NCI-H2107 (cell line): ENCODE measurements at places on chromosomes 7 and 10.

DNA sequence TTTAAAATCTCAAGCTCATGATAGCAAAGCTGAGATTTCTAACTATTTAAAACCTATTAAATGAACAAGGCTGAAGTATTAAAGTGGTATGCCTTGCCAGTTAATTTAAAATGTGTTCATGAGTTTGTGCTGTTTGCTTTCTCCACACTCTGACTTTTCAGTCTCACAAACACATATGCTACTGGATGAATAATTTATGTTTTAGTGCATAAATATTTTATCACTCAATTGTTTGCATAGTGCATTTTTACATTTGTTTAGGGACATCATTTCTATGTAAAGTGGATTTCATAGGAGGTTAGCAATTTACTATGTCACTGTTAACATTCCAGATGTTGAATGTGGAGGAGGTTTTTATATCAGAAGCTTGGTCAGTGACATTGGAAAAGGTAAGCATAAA, 36.0 kb downstream of the TRUB1 start:
- no peak for DNase-seq

- no peak for DNase-seq
Observed at GRCh38 chr7:64599359-64599758, 36.5 kb upstream of the ZNF680 start.

GRCh38 chr10:127195571-127196281, 665 bp downstream of the INSYN2A start:
- no peak for DNase-seq

GRCh38 chr7:27863880-27864279, 123.9 kb downstream of the TAX1BP1 start:
- no peak for DNase-seq

GRCh38 chr10:119663866-119664698, 12.9 kb downstream of the BAG3 start:
- DNase-seq, result no peak

GRCh38 chr10:13105184-13105583, 5.2 kb downstream of the OPTN start:
- DNase-seq, result no peak

- DNase-seq, result no peak
Observed at GRCh38 chr10:128095027-128095752, 31.0 kb downstream of the MKI67 start.

GRCh38 chr10:62710182-62710581, 94.3 kb upstream of the ADO start:
- no peak for DNase-seq

DNA sequence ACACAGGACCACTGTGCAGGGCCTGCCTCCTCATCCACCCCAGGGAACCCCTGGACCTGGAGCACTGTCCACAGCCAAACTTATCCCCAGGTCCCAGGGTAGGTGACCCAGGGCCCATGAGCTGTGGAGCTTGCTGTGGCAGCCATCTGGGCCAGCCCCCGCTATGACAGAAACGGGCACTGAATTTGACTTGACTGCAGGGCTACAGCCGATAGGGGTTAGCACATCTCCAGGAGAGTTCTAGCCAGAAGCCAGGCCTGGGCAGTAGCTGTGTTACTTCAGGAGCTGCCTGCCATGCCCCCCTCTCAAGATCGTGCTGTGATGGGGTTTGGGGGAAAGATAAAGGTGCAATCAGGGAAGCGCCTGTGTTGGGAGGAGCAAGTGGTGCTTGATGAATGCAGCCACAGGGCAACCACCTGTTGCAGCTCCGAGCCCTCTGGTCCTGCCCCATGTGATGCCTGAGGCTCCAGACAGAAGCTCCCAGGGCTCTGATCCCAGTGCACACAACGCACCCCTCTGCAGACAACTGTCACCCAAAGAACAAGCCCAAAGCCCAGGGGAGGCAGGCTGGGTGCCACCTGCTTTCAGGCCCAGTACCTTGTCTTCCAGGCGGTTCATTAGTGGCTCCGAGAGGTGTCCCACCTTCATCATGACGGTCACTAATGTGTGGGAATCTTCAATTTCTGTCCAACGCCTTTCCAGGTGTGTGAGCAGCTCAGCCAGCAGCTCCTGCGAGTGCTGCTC, 6.5 kb downstream of the TBRG4 start:
- no peak for DNase-seq

GRCh38 chr10:80856186-80856585, 318.5 kb downstream of the SH2D4B start:
- DNase-seq, result no peak

- no peak for DNase-seq
Observed at GRCh38 chr7:17640730-17641377, 299.4 kb downstream of the SNX13 start.

- no peak for DNase-seq
Observed at GRCh38 chr7:32169228-32169627, 99.0 kb upstream of the PDE1C start.

DNA sequence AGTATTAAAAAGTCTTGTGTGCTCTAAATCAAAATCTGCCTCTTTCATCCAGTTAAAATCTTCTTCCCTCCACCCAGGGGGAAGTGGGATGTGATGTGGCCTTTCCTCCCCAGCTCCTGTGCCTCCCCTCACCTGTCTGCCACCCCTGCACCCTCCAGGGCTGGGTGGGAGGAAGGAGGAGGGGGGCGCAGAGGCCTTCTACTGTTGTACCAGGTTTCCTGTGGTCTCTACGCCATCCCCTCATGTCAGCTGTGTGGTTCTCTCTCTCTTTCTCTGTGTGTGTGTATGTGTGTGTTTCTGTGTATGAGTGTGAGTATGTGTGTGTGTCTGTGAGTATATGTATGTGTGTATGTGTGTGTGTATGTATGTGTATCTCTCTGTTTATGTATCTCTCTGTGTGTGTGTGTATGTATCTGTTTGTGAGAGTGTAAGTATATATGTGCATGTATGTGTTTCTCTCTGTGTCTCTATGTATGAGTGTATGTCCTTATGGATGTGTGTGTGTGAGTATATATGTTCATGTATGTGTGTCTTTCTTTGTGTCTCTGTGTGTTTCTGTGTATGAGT, 45.5 kb upstream of the C10orf71 start:
- DNase-seq, result no peak

DNA sequence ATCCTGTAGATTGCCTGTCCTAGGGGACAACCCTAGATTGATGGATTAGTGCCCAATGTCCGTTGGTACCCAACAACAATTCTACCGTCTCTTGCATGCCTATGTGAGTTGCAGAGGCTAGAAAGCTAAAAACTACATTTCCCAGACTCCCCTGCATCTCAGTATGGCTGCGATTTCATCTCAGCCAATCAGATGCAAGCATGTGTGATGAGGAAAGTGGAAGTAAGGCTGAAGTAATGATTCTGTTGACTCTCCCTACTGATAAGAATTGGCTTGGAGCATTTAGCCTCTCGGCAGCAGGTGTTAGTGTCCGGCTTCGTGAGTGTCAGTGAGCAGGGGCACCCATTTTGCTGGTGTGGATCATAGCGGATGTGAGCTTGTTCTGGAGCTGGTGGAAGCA, 171.9 kb downstream of the FGFR2 start:
- no peak for DNase-seq

- no peak for DNase-seq
Observed at GRCh38 chr7:142602183-142602582, 147.1 kb upstream of the PRSS1 start.

DNA sequence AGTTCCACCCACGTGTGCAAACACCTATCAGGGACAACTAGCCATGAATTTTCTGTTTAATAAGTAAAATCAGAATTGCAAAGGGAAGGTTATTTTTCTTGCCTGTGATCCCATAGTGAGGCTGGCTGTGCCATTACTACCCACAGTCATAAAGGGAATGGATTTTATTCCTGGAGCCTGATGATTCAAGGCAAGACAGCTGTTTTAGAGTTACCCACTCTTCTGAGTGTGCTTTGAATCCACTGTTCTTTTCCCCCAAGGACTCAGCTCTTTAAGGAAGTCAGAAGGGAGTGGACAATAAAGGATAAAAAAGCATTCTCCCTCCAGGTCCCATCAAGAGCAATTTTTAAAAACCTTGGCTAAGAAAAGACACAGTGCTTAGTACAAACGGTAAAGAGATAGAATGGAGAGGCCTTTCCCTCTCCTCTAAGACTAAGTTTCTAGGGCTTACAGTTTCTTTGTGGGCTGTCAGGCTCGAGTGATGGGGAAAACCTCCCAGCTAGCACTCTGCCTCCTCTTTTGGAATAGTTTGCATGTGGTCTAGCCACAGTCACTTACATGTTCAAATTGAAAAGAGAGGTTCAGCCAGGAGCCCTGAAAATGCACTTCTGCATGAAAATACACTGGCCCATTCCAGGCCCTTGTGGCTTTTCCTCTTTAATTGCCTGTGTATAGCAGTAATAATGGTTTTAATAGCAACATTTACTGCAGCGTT, 5.1 kb upstream of the LRRC4 start:
- DNase-seq, result no peak

- DNase-seq, result no peak
Observed at GRCh38 chr10:10826125-10826524, 191.5 kb upstream of the CELF2 start.

GRCh38 chr10:28411648-28412047, 108.8 kb upstream of the MPP7 start:
- DNase-seq, result no peak

- DNase-seq, result peak; percentile 64
Observed at GRCh38 chr10:91632671-91633550, at the start of gene PPP1R3C. PPP1R3C (minus strand) TSS chr10:91633071; CDS start chr10:91632969, 102 bp downstream.

DNA sequence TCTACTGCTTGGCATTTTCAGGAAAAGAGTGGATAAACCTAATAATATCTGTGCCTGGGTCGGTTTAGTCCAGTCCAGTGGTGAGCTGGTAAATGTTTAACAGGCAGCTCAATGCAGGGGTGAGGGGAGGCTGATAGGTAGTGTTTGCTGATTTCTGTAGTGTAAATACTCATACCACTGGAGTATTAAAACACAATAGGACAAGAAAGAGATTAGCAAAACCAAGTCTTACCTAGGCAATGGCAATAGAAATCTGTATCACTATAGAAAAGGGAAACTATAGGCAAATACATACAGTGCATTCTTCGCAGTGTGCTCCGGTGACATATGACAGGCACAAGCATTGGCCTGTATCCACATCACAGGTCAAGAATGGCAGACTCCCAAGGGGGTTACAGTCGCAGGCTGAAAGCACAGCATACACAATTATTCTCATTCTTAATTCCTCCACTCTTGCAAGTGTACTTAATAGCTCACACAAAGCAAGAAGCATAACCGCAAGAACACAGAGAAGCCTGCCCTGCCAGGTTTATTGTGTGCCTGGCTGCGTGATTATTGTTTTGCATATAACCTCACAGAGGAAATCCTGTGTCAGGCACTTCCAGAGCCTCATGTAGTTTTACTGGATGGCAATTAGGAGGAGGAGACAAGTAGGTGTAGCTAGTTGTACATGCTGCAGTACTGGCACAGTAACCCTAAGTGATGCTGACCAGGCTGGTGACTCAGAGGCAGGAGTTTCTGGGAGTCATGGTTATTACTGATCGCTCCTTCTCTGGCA, 35.0 kb downstream of the LAMB4 start:
- DNase-seq, result peak; percentile 69

- no peak for DNase-seq
Observed at GRCh38 chr10:6815346-6815745, 235.3 kb upstream of the PRKCQ start.

GRCh38 chr10:73916761-73917470, 6.0 kb downstream of the PLAU start:
- DNase-seq, result no peak

DNA sequence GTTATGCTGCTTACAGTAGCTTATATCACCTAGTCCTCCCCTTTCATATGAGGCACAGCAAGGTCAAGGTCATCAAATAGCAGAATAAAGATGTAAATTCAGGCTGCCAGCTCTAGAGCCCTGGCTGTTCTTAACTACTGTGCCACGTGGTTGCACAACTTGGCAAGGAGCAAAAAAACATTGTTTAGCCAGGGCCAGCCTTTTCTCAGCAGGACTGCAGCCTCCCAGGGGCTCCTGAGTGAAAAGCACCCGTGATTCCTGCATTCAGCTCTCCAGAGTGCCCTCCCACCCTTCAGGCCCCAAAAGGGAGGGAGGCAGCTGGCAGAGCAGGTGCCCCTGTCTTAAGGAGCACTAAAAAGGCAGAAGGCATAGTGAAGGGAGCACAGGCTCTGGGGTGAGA, 31.8 kb upstream of the TM9SF3 start:
- DNase-seq, result peak; percentile 9
